ENCODE measurements at places on chromosomes 7 and 10.

GRCh38 chr10:101132636-101133473 lies 1.8 kb downstream of the TLX1 start:
- DNase-seq = no peak

DNA sequence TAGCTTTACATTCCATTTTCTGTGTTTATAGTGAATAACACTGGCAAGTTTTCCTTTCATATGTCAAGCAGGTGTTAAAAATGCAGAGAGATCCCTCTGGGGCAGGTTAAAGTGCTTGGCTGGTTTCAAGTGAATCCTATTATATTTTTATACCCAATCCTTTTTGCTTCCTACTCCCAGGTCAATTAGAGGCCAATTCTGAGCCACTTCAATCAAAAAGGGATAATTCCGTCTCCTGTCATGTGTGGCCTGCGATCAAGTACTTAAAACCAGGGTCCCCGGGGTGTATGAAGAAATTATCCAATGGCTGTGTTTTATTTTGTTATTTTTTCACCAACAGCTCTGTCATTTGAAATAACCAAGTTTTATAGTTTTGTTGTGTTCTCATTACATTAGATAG lies 313.2 kb downstream of the PRPF18 start:
- no peak for DNase-seq

GRCh38 chr7:36048902-36049240 lies 104.2 kb upstream of the EEPD1 start:
- DNase-seq = no peak

DNA sequence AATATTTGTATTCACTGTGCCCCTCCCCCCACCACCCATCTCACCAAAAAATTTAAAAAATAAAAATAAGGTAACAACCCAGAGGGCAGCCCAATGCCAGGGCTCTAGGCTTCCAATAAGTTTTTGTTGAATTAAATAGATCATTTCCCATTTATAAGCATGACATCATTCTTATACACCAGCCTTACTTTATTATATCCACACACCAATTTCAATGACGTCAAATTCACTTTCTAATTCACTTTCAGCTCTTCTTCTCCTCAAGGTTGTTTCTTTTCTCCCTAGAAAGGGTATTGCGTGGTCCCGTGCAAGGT lies 1.2 kb upstream of the DKK1 start:
- DNase-seq = no peak

- no peak for DNase-seq
Observed at GRCh38 chr7:91112902-91113341, 151.3 kb upstream of the FZD1 start.

GRCh38 chr10:113369365-113369694 lies 183.5 kb upstream of the HABP2 start:
- DNase-seq = no peak

DNA sequence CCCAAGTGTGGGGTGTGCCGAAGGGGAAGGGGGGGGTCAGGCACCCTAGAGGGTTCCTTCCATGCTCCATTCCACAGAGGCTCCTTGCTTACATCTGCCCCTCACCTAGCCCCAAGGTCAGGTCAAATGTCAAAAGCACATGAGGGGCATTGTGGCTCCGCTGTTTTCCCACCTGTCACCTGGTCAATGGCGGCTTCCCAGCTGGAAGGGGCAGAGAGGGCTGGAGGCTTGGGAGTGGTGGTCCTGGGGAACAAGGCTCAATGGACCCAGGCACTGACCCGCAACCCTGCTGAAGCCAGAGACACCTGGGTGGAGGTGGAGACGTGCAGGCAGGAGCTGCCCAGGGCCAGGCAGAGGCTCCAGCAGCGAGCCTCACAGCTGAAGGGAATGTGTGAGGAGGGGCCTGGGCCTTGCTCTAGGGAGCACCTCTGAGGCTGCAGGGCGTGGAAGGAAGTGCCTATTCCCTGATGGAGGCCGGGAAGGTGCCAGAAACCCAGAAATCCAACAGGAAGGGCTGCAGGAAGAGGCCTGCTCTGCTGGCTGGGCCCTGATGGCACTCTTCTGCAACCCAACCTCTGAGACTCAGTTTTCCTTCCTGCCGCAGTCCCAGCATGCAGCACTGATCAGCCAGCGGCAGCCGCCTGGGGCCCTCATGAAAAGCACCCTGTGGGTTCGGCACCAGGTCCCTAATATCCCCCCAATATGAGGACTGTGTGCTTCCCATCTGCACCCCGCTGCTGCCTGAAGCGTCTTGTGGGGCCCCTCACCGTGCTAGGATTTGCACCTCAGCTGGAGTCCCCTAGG lies 16.0 kb downstream of the RASGEF1A start:
- DNase-seq = no peak

GRCh38 chr10:77157248-77158019 lies 480.2 kb downstream of the KCNMA1 start:
- no peak for DNase-seq

- DNase-seq = no peak
Observed at GRCh38 chr7:139820089-139820488, 9.0 kb upstream of the TBXAS1 start.

DNA sequence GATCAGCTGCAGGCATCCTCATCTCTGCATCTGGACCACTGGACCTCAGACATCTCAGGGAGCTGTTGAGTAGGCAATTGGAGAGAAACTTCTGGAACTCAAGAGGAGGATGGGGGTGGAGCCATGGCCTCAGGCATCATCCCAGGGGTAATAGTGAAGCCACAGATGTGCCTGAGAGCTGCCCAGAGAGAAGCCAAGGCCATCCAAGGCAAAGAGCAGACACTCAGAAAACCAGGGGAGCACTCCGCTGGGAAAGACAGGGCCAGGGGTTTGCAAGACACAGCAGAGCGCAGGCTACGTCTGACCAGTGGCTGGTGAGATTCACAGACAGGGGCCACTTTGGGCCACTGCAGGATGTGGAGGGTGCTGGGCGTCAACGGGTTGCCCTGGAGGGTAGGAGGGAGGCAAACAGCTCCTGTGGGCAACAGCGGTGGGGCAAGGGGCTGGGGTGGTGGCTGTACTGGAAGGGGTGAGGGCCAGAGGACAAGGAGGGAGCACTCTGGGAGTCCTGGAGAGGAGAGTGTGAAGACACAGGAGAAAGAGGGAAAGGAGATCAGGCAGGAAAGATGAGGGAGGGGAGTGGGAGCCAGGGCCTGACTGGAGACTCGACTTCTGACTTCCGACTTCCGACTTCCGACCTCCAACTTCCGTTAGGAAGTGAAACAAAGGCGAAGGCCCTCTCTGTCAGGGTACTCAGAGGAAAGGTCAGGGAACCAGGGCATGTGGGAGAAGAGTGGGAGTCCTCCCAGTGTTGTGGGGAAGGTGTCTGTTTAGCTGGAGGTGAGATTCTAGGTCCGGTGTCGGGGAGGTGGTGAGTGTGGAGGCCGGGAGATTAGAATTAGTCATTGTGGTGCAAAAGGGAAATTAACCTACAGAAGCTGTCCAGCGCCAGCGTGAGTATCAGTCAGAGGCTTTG lies 69.7 kb upstream of the ANTXRL start:
- no peak for DNase-seq

DNA sequence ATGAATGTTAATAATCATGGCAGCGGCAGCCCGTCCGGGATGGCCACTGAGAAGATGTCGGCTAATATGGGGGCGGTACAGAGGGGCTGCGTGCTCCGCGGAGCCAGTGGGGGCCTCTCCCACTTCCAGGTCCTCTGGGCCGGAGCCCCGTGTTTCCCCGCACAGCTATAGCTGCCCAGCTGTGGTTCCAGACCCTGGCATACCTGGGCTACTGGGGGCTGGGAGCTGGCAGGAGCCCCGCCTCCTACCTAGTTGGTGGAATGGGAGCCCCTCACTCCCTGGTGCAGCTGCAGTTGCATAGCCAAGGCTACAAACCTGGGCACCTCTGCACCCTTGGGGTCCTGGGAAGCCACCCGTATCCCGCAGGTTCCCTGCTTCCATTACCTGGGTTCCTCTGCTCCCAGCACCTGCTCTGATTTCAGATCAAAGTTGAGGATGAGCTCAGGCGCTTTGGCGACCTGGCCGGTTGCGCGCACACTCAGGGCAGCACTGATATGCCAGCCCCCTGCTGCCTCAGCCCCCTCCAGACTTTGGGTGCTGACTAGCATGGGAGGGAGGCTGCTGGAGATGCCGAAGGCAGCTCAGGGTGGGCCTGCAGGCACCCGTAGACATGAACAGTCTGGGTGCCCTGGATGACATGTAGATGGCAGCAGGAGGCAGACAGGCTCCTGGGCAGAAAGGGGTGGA lies 236.5 kb upstream of the SEMA3D start:
- DNase-seq = no peak

DNA sequence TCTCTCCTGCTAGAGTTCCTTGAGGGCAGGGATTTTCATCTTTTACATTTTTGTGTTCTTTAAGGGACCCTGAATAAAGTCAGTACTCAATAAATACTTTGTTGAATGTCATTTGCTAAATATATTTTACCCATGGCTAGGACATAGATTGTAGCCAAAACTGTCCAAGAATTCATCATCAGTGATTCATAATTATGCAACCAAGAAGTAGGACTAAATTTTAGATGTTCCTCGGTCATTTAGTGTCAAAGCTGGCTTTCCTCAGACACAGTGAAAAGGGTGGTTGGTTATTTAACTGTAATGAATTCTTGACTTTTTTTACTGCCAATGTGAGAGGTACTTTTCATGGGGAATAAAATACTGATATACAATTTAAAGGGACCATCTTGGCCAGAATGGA lies 3.3 kb downstream of the NUDT13 start:
- no peak for DNase-seq
